HS-5 (cell line): ENCODE measurements at places on chromosomes 1 and 21.

DNA sequence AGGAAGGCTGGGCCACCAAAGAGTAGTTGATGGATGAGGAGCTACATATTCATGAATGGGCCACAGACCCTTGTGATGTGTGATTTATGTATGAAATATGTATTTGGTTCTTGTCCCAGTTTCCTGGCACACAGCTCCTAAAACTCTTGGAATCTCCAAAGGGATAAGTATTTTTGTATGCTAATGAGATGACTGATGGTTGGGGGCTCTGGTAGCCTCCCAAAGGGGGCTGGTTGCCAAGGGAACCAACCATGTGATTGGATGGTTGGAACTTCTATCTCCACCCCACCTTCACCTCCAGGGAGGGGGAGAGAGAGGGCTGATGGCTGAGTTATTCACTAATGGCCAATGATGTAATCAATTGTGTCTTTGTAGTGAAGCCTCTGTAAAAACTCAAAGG lies 77.1 kb downstream of the ZNF281 start:
- no peak for DNase-seq

DNA sequence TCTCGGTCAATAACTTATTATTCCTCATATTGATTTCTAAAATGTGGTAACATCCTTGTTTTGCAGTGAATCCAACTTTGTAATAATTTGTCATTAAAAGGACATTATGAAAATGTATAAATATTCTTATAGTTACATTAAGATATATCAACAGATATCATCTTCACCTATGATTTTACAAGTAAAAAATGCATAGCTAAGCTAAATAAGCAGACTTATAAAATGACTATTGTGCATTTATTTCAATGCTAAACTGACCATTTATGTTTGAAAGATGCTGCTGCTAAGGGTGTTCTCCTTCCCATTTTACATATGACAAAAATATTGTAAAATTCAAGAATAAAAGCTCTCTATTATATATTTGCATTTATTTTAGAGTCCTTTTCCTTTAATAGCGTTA lies 7.8 kb downstream of the PROX1 start:
- DNase-seq, result no peak

GRCh38 chr1:9551984-9552383 lies 12.7 kb downstream of the SLC25A33 start:
- no peak for DNase-seq

- no peak for DNase-seq
Measured at GRCh38 chr1:199512037-199512710, 515.3 kb upstream of the NR5A2 start.

DNA sequence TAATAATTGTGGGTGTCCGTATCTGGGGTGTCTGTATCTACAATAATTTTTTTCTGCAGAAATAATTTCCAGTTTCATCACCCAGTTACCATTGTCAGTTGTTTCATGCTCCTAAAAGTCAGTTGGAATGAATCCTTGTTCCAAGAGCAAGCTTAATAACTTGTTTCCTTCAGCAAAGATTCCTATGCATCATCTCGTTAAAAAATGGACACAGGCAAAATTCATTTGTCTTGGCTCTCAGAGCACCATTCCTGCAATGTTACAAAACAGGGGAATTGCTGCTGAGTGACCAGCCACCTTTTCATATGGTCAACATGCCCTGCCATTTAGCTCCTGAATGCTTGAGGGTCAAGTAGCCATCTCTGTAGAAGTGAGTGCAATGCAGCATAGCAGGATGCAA lies 393.4 kb downstream of the KCNT2 start:
- DNase-seq, result no peak

GRCh38 chr1:25900219-25900618 lies 6.0 kb downstream of the STMN1 start:
- no peak for DNase-seq

DNA sequence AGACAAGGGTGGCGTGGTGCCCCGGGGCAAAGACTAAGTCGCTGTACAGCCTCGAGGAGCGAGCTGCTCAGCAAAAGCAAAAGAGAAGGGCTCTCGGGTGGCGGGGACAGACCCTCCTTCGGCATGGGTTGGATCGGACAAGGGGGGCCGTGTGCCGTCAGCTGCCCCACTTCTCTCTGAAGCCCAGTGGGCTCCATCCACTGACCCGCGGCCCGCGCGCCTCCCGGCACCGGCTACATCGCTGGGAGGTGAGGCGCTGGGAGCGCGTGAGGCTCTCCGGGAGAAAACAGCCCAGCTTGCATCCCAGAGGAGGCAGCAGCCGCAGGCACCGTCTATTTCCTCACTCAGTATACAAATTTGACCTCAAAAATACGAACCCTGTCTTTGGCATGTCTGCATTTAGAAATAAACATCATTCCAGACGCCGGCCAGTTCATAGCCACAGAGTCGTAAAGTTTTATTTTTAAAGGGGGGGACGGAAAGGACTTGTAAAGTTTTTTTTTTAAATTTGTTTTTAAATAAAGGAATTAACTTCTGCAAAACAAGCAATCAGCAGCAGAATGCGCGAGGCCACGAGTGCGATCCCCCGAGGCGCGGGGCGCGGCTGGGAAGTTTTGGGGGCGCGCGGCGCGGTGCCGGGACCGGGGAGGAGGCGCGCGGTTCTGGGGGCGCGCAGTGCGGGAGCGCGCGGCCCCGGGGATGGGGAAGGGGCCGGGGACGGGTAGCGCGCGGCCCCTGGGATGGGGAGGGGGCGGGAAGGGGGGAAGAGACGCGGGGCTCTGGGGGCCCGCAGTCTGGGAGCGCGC lies 689 bp upstream of the GPR137B start:
- no peak for DNase-seq

GRCh38 chr1:92201973-92202372 lies 15.7 kb upstream of the C1orf146 start:
- DNase-seq, result no peak

- DNase-seq, result peak; percentile 51
Measured at GRCh38 chr21:20647607-20648006, 350.6 kb upstream of the NCAM2 start.

GRCh38 chr1:12552951-12553921 lies 64.8 kb downstream of the DHRS3 start:
- no peak for DNase-seq

DNA sequence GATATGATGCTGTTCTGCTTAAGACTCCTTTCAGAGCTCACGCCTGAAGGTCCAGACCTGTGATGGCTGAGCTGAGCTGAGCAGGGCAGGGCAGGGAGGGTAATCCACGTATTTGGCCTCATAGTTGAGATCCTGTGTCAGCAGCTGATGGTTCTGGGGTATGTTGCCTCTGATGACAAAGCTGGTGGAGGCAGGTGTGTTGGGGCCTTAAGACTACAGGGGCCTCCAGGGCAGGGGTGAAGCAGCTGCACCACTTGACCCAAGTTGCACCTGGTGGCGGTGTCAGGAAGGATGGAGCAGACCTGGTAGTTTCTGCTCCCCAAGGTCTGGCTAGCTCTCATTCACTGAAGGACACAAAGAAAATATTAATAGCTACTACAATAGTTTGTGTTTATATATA lies 57.0 kb downstream of the FCRL5 start:
- DNase-seq, result no peak

DNA sequence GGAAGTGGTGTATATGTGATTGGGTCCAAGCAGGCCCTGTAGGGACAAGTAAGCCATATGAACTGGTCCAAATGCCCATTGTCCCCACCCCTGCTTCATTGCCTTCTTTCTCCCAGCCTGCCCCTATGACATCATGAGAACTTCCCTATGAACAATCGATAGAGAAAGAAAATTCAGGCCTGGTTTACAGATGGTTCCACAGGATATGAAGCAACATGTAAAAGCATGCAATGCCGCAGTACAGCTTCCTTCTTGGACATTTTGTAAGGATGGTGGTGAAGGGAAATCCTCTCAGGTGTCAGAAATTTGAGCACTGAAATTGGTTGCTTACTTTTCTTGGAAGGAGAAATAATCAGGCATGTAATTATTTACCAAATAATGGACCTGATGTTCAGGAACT lies 581.7 kb downstream of the MRPL39 start:
- DNase-seq, result no peak

DNA sequence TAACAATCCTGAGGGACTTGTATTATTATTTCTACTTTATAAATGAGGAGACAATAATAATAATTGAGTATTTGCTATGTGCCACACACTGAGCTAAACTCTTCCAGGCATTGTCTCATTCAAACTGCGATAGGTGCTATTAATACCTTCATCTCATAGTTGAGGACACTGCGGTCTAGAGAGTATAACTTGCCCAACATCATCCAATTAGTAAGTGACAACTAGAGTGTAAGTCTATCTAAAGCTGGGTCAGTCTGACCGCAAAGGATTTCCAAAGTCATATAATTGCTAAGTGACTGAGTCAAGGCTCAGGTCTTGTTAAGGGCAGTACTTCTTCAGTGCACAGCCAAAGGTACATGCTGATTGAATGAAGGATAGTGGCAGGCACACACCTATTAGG lies 9.7 kb downstream of the BCL9 start:
- DNase-seq, result no peak

DNA sequence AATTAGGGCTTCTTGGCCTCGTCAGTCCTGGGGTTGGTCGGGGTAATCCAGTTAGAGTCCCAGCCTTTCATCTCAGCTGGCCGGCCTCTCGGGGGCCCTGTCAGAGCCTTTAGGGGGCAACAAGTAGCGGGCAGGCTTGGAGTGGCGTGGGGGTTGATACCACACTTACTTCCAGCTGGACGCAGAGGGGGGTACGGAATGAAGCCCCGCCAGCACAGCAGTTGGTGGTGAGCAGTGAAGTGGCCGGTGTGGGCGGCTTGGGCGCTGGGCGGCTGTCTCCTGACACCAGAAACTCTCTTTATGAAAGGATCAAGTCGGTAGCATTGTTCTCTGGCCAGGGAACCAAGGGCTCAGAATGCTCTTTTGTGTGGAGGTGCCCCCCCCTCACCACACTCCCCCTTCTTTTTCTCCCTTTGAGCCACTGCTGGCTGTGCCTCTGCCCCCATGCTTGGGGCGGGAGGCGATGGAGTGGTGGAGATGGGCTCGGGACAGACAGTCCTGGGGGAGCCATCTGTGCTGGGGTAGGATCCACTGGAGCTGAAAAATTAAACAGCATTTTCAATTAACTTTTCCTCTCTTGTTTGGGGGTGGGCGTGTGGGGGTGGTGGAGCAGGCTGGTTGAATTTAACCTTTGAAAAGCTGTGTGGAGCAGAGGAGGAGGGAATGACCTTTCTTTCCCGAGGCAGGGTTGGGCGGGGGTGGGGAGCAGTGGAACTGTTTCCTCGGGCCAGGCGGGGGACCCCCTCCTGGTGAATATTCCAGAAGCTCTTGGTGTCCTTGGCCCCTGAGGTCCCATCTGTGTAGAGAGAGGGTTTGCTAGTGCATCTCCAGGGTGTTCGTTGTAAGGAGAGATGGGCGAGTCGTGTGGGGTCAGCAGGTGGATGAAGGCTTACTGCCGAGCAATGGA lies 102.7 kb downstream of the RNF220 start:
- DNase-seq, result no peak

DNA sequence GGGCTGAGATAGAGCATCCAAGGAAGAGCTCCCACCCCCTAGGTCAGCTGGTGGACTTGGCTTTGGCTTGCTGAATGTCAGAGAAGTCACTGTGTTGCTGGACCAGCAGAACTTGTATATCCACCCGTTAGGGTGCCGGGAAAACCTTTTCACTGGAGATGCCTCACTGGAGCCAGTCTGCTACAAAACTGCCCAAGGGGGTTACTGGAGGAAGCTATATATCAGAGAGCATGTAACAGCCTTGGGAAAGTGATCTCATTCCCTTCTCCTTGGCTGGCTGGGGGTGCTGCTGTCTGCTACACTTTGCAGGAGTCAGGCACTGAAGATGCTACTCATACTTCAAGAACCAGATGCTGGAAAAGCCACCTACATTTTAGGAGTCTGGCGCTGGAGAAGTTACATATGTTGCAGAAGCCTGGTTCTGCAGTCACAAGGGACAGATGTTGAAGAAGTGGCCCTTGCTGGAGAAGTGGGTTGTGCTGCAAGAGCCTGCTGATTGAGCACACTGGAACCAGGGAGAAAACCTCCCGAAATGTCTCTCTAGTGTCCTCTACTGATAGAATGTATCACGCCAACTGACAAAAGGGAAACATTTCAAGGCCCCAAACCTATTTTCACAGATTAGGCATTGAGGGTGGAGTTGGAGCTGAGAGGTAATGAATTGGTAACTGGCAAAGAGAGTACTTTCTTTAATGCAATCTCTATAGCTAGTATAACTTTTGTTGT lies 250.6 kb downstream of the SPATA17 start:
- DNase-seq, result no peak

GRCh38 chr1:65674522-65674921 lies 118.2 kb upstream of the PDE4B start:
- no peak for DNase-seq

DNA sequence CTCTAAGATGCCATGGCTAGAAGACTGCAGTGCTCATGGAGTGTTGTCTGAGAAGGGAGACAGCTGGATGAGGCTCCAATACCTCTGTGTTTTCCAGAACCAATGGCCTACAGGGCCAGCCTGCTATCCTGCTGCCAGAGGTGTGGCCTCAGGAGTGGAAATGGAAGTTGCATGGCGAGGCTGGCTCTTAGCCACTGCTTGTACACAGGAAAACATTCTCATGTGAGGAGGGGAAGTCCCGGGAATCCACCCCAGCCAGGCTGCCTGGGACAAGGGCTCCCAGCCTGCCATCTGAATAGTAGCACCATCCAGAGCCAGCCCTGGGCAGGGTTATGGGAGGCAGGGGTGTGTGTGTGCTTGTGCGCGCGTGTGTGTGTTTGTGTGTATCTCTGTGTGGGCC lies 56.5 kb downstream of the SDC3 start:
- DNase-seq, result no peak

GRCh38 chr21:25385341-25385740 lies 221.9 kb downstream of the MRPL39 start:
- DNase-seq, result no peak

- no peak for DNase-seq
Measured at GRCh38 chr1:4658643-4659628, 4.5 kb downstream of the AJAP1 start.

- no peak for DNase-seq
Measured at GRCh38 chr1:84122780-84123382, 21.2 kb upstream of the PRKACB start.

- DNase-seq, result no peak
Measured at GRCh38 chr1:109281680-109282496, 1.1 kb downstream of the PSRC1 start.

DNA sequence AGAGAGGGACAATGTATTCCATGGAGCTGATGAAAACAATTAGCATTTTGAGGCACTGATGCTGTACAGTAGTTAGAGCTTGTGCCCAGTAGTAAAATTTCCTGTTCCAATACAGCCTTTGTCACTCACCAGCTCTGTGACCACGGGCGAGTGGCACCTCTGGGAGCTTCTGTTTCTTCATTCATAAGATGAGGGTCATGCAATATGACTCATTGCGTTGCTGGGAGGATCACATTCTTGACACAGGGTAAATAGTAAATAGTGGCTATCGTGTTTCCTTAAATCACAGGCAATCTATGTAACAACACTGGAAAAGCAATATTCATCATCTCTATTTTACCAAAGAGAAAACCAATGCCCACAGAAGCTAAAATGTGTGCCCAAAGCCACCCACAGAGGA lies 4.5 kb upstream of the LRRC52 start:
- no peak for DNase-seq
